Glutamatergic neuron (in vitro differentiated cells): ENCODE measurements at places on chromosomes 3 and 15. TPM values are rescaled to one million over a fixed set of nuclear protein-coding genes. Genes with fewer than 3 reads are reported as not detected.

Gene CHST14
- total RNA-seq, result 3.9 TPM

Gene GTF2E1
- total RNA-seq, result 40.5 TPM

Gene EPHB1
- total RNA-seq, result 16.3 TPM

Gene GLT8D1
- 46.4 TPM for total RNA-seq

Gene PLSCR2
- not detected for total RNA-seq

Gene ATP13A5
- not detected for total RNA-seq

Gene IGF2BP2
- 118 TPM for total RNA-seq

Gene ACOX2
- 0.59 TPM for total RNA-seq

Gene P2RY13
- not detected for total RNA-seq

Gene KLHL6
- total RNA-seq, result not detected

Gene EPHA3
- 9.9 TPM for total RNA-seq

Gene NPAP1
- total RNA-seq, result 0.07 TPM

- no peak for DNase-seq
Observed at GRCh38 chr15:39030291-39031070, 465.9 kb upstream of the RASGRP1 start.

GRCh38 chr3:62803276-62803675 is 71.9 kb downstream of the CADPS start:
- DNase-seq, result no peak

GRCh38 chr3:121718205-121718846 is 31.2 kb downstream of the GOLGB1 start:
- DNase-seq, result no peak

- DNase-seq, result no peak
Observed at GRCh38 chr15:75195766-75196241, 5.9 kb upstream of the C15orf39 start.

GRCh38 chr3:48859206-48859605 is 11.5 kb upstream of the PRKAR2A start:
- no peak for DNase-seq

GRCh38 chr3:183548262-183548769 is 7.2 kb downstream of the KLHL6 start:
- DNase-seq, result no peak

DNA sequence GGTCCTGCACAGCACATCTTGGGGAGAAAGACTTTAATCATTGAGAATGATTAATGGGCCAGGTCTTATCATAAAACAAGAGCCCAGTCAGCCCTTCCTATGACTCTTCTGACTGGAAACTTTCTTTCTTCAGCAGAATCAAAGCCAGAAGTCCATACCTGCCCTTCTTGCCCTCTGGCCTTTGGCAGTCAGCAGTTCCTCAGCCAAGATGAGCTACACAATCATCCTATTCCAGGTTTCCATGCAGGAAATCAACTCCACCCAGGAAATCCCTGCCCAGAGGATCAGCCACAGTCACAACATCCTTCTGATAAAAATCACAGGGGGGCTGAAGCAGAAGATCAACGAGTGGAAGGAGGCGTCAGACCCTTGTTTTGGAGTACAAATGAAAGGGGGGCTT is 26.9 kb downstream of the ZNF589 start:
- no peak for DNase-seq

DNA sequence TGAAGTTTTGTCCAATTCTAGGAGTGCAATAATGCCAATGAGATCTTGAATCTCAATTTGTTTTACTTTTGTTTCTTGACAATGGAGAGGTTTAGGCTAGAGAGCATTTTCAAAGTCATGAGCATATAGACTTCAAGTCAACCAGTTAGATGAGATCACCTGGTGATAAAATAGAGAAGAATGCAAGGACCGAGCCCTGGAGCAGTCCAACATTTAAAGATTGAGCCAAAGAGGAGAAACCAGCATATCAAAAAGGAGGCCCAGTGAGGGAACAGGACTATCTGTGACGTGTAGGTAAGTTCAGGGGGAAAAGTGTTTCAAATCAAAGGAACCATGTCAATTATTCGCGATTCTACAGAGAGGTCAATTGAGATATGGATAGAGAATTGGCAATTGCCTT is 1.7 kb upstream of the PIAS1 start:
- no peak for DNase-seq

DNA sequence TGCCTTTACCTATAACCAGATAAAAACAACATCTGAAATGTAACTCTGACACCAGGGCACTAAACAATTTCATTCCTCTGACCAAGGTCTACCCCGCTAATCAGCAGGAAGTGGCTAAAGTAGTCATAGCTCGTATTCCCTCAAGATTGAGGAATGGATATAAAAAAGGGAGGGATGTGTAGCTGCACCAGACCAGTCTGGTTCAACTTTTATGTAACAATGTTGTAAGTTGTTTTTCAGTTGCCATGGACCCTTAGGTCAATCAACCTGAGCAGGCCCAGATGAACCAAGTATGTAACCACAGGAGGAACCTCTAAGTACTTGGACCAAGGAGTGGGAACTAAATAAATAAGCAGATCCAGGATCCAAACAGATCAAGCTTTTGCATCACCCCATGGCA is 28.4 kb upstream of the IFT57 start:
- no peak for DNase-seq
